Sciatic nerve (tissue), 2 donors: ENCODE measurements at places on chromosomes 16 and 17.
A peak's percentile ranks its signal among the peaks of the same experiment; 100 is the strongest.

DNA sequence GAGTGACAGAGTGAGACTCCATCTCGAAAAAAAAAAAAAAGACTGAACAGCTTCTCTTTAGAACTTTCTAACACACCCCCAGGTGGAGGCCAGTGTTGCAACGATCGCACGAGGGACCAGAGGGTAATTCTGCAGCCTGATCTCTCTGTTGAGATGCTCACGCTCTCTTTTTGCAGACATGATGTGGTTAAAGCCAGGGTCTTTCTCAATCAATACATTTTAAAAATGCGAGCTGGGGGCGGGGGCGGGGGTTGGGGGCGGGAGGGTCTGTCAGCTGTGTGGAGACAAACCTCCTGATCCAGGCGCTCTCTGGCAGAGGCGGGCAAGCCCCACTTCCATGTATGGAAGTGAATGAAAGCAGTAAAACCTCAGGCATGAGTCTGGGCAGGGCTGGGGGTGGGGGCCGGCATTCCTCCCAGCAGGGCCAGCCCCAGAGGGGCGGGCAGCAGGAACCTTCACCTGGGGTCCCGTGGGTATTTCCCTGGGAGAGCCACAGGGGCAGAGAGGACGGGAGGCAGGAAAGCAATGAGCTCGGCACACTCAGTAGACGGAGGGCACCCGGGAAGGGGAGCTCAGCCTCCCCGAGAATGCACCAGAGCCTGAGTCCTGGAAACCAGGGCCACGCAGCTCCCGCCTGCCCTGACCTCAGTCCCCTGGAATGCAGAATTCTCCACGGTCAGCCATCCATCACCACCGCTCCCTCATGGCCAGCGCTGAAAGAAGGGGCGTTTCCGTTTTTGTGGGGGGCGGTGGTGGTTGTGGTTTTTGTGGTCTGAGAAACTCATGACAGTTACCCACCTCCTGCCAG, 28.0 kb downstream of the NXN start:
- no peak for DNase-seq

DNA sequence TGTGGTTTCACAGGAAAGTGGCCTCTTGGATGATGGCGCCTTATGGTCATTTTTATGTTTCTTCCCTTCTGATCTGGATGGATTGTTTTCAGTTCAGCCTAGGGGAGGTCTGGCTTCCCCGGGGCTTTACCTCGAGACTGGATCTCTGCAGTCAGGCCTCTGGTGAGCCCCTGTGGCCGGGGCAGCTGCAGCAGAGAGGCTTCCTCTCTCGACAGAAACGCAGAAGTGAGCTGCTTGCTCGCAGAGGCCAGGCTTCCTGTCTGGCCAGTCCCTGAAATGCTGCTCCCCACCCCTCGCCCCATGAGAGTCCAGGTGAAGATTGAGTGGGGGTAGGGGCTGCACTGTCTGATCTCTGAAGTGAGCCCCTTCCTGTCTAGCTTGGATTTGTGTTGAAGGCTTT, 44.0 kb downstream of the PLCG2 start:
- DNase-seq = no peak

GRCh38 chr16:54116124-54116655, 170.4 kb downstream of the IRX3 start:
- DNase-seq = no peak

DNA sequence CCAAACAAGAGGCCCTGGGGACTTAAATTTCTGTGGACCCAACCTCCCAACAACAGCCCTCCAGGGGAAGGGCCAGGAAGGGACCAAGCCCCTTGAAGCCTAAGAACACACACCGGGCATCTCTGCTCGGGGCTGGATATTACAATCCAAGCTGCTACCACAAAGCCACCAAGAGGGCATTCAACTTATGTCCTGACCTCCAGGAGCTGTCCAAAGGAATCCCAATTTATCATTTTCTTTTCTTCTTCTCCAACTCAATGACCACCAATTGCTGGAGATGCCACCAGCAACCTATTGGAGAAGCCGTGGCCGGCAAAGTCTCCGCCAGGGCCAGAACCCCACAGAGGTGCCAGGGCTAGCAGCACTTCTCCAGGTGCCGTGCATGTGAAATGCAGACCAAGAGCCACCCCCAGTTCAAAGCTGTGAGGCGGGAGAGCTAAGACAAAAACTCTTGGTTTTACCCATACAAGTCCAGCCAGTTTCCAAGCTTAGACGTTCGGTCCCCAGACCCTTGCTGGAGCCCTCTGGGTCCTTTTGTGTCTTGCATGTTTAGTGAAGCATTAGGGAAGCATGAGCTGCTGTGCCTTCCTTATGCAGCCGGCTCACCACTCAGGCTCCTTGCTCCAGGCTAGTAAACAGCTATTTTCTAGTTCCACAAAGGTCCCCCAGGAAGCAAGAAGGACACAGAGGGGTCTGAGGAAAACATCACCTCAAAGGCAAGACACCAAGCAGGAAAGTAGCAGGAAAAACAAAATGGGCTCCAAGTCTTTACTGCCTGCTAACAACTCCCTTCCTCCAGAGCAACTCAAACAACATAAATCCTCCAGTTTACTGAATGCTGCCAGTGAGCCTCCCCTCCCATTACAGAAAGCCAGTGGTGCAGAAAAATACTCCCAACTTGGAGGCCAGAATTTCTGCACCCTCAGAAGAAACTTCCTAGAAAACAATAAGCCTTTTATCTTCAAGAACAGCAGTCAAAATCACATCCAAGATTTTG, 3.2 kb downstream of the PITPNA start:
- no peak for DNase-seq

GRCh38 chr17:82229698-82230608, 1.1 kb downstream of the SLC16A3 start:
- DNase-seq = peak; percentile 70

GRCh38 chr17:66526827-66527226, 224.4 kb downstream of the PRKCA start:
- DNase-seq = no peak

- no peak for DNase-seq
Measured at GRCh38 chr16:69794486-69794885, 32.4 kb downstream of the WWP2 start.

GRCh38 chr17:28518132-28518531, 12.0 kb downstream of the FOXN1 start:
- DNase-seq = no peak

GRCh38 chr16:1199347-1200013, 25.6 kb downstream of the TPSG1 start:
- no peak for DNase-seq
